ENCODE measurements at places on chromosomes 6 and 20.

- DNase-seq = no peak
Observed at GRCh38 chr20:1800777-1801176, 94.4 kb upstream of the SIRPA start.

GRCh38 chr6:72622094-72622940 lies 453 bp downstream of the KCNQ5 start:
- peak; percentile 73 for DNase-seq

- DNase-seq = no peak
Observed at GRCh38 chr6:167799033-167799821, 27.5 kb upstream of the AFDN start.

DNA sequence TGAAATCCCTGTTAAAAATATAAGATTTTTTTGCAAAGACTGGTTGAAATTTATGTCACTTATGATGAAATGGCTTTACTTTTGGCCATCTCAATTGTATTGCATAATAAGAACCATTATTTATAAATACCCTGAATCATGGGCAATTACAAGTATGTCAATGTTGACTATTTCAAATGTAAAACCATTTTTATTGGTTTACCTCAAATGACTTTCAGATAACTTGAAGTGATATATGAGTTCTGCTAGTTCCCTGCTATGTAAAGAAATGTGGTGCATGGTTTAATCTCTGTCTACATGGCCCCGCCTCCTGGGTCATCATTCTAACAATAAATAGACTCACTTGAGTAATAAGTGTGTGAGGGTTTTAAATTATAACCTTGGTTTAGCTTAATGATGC lies 275.6 kb upstream of the PREP start:
- DNase-seq = no peak

GRCh38 chr20:63124092-63124781 lies 91.7 kb downstream of the YTHDF1 start:
- no peak for DNase-seq

DNA sequence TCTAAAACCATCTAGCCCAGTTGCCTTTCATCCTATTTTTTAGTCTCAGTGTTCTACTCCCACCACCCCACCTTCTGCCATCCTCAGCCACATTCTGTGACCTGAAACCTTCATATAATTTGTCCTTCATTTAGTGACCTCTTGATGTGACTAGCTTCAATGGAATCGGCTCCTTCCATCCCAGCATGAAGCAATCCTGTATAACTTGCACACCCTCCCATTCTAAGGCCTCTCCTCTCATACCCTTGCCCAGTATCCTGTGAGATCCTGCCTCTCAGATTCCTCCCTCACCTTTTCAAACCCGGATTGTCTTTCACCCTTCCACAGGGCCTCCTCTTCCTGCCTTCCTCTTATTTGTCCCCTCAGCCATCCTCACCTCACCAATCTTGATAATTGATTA lies 3.1 kb downstream of the ZNF76 start:
- DNase-seq = no peak

- DNase-seq = no peak
Observed at GRCh38 chr6:36542041-36542440, 5.2 kb downstream of the STK38 start.

GRCh38 chr6:159008656-159009288 lies 8.8 kb upstream of the RSPH3 start:
- no peak for DNase-seq

GRCh38 chr6:144753023-144753705 lies 468.0 kb downstream of the UTRN start:
- DNase-seq = no peak

GRCh38 chr6:108260126-108260808 lies 573 bp downstream of the SNX3 start:
- no peak for DNase-seq

DNA sequence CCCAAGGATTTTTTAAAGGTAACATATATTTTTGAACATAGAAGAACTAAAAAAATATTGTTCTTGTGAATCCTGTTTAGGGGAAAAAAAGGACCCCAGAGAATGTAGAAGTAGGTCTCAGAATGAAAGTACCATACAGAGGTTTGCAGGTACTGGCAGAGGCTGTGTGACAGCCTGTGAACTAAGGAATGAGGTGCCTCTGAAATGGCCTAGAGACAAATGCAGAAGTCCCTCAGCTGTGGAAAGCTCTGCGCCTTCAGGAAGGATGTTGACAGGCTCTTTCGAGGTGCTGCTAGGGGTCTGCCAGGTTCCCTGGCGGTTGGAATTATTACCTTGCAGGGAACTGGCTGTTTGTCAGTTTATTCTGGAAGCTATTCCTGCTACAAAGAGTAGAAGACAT lies 8.6 kb upstream of the TUBB2B start:
- no peak for DNase-seq

Data from right kidney (tissue), 9 donors.